Kidney (tissue), 22 donors: ENCODE measurements at places on chromosomes 7 and 10.

GRCh38 chr7:2460641-2461040 lies 15.6 kb downstream of the GRIFIN start:
- DNase-seq = no peak

DNA sequence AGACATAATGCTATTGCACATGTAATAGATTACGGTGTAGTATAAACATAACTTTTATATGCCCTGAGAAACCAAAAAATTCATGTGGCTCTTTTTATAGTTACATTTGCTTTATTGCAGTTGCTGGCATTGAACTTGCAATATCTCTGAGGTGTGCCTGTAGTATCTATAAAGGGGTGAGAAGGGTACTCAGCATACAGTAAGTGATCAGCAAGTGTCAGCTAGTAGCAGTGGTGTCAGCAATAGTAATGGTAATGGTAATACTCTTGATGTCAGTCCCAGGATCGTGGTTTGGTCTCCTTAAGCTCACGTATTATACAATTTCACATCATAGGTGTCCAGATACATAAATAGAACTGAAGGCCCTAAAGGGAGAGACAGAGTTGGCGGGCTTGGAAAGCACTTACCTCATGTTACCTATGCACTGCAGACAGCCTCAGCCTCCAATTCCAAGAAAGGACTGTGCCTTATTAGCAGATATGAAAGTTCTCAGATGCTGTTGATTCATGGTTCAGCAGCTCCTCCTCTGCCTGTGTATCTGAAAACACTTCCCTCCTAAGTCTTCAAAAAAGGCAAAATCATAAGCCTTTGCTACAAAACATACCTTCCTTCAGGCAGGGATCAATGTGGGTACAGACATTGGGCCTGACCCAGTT lies 6.6 kb upstream of the GIMAP7 start:
- DNase-seq = no peak

GRCh38 chr10:8346861-8347260 lies 292.4 kb downstream of the GATA3 start:
- DNase-seq = no peak

DNA sequence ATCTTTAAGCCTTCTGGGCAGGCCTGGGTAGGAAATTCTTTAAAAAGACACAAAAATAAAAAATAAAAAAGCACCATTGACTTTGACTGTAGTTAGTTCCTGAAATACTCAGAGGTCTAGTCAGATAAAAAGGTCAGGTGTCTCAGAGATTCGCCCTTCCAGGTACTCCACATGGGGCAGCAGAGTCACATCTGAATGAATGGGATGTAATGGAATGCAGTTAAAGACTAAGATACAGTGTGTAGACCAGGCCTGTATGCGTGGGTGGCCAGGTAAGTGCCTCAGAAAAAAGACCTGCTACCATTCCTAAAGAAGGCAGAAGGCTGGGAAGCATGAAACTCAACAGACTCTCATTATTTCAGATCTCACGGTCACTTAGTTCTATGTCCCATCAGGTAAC lies 68.6 kb upstream of the SEM1 start:
- DNase-seq = no peak

DNA sequence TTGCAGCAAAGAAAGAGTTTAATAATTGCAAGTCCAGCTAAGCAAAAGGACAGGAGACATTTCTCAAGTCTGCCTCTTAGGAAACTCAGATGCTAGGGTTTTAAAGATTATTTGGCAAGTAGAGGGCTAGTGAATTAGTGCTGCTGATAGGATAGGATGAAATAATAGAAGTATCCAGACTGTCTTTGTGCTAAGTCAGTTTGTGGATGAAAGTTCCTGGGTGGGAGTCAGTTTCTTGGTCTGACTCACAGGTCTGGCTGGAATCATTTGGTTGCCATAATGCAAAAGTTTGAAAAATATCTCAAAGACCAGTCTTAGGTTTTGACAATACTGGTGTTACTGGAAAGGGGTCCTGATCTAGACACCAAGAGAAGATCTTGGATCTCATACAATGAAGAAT lies 42.6 kb upstream of the INHBA start:
- DNase-seq = no peak

GRCh38 chr7:148561099-148561498 lies 29.5 kb upstream of the C7orf33 start:
- DNase-seq = no peak

GRCh38 chr7:118477036-118477435 lies 252.5 kb downstream of the ANKRD7 start:
- DNase-seq = no peak

DNA sequence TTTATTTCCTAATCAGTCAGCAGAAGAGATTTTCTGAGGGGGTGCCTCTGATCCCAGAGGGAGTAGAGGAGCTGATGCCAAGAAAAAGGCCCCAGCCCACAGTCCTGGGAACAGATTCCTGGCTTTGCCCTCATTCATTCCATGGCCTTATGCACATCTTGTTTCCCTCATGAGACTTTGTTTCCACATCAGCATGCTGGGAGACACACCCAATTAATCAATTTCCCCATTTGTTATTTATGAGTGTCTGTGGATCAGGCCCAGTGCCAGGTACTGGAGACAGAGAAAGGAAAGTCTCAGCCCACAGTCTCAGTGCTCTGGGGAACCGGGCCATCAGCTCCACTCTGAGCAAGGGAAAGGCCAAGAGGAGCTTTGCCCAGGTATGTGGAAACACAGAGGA lies 496.2 kb upstream of the ZMIZ1 start:
- DNase-seq = no peak
